PC-9 (cell line): ENCODE measurements at places on chromosomes 5 and 9. TPM values are rescaled to one million over a fixed set of nuclear protein-coding genes. Genes with fewer than 3 reads are reported as not detected.

PCDHB2 gene
- total RNA-seq = 2.8 and 4.0 TPM in 2 replicates

FOXD4L3 gene
- not detected in 2 replicates for total RNA-seq

GGTA1 gene
- not detected in 2 replicates for total RNA-seq

PCDHGA10 gene
- 0.13 and 0.15 TPM in 2 replicates for total RNA-seq

TRIM32 gene
- total RNA-seq = 40.5 TPM in 2 replicates

TCF7 gene
- 8.9 and 13.0 TPM in 2 replicates for total RNA-seq

- no peak overlapping the region for H3K27ac ChIP-seq
- no peaks in the 10 kb centered on the region for H3K36me3 ChIP-seq
- DNase-seq = no peak
- H3K27me3 ChIP-seq = 0 out of 2 replicates have a peak, but pooled peaks cover 2% of the 10 kb centered on the region
- H3K4me1 ChIP-seq = no peaks in the 10 kb centered on the region
Measured at GRCh38 chr5:150595466-150596031, 44.9 kb upstream of the SYNPO start.

- DNase-seq = no peak
- no peak overlapping the region for H3K27ac ChIP-seq
- H3K4me1 ChIP-seq = peaks cover 20% of the 10 kb centered on the region
Measured at GRCh38 chr9:88266416-88266815, 121.8 kb upstream of the SPIN1 start.

GRCh38 chr9:134743853-134744252 is 102.2 kb downstream of the COL5A1 start:
- H3K27me3 ChIP-seq = peaks cover 39% of the 10 kb centered on the region
- H3K4me1 ChIP-seq = no peaks in the 10 kb centered on the region
- H3K4me3 ChIP-seq = no peak overlapping the region
- DNase-seq = no peak

- peaks cover under 1% of the 10 kb centered on the region; the same call in 1 of the 2 replicates for H3K4me1 ChIP-seq
- no peak for DNase-seq
Measured at GRCh38 chr9:6634444-6634843, 11.1 kb downstream of the GLDC start.

GRCh38 chr9:80792726-80793125 is 896.6 kb downstream of the TLE1 start:
- no peaks in the 10 kb centered on the region for H3K36me3 ChIP-seq
- no peak overlapping the region for H3K4me3 ChIP-seq
- H3K27me3 ChIP-seq = no peaks in the 10 kb centered on the region
- DNase-seq = no peak
- no peaks in the 10 kb centered on the region for H3K4me1 ChIP-seq
- no peak overlapping the region for H3K27ac ChIP-seq

- no peak overlapping the region for H3K27ac ChIP-seq
- H3K4me1 ChIP-seq = no peaks in the 10 kb centered on the region
- no peak overlapping the region for H3K4me3 ChIP-seq
- no peak for DNase-seq
Measured at GRCh38 chr5:14062178-14062577, 81.0 kb upstream of the TRIO start.

DNA sequence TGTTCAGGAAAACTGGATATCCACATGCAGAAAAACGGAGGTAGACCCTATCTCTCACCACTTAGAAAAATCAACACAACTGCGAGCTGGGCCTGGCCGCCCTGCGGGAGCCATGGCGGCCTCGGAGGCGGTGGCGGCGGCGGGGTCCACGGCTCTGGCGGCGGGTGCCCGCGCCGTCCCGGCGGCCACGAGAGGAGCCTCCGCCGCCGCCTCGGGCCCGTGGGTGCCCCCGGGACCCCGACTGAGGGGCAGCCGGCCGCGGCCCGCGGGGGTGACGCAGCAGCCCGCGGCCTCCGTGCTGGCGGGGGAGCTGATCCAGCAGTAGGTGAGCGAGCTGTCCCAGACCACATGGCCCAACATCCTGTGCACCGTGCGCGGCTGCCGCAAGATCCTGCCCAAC is 25.3 kb downstream of the FANCC start:
- DNase-seq = no peak
- no peak overlapping the region for H3K27ac ChIP-seq
- H3K4me1 ChIP-seq = no peaks in the 10 kb centered on the region
- H3K27me3 ChIP-seq = no peaks in the 10 kb centered on the region

- no peak overlapping the region for H3K27ac ChIP-seq
- H3K36me3 ChIP-seq = no peaks in the 10 kb centered on the region
- no peaks in the 10 kb centered on the region for H3K4me1 ChIP-seq
- H3K27me3 ChIP-seq = peaks cover 99% of the 10 kb centered on the region
- no peak for DNase-seq
Measured at GRCh38 chr9:138068601-138069035, 191.0 kb downstream of the CACNA1B start.

DNA sequence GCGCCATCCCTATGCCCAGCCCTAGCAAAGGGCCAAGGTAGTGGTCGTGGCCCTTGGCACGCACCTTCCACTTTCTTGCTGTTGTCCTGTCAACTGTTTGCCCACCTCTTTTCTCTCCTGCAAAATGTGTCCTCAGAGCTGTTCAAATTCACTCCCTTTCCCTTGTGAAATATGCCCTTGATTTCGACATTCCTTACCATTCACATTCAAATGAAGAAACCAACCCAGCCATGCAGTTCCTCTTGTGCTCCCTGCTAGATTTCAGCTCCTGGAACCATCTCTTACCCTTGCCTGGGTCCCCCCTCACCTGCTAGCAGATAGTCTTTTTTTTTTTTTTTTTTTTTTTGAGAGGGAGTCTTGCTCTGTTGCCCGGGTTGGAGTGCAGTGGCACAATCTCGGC is 19.6 kb upstream of the HRH2 start:
- no peaks in the 10 kb centered on the region for H3K36me3 ChIP-seq
- no peak for DNase-seq
- H3K27me3 ChIP-seq = peaks cover 98% of the 10 kb centered on the region
- H3K4me1 ChIP-seq = no peaks in the 10 kb centered on the region

DNA sequence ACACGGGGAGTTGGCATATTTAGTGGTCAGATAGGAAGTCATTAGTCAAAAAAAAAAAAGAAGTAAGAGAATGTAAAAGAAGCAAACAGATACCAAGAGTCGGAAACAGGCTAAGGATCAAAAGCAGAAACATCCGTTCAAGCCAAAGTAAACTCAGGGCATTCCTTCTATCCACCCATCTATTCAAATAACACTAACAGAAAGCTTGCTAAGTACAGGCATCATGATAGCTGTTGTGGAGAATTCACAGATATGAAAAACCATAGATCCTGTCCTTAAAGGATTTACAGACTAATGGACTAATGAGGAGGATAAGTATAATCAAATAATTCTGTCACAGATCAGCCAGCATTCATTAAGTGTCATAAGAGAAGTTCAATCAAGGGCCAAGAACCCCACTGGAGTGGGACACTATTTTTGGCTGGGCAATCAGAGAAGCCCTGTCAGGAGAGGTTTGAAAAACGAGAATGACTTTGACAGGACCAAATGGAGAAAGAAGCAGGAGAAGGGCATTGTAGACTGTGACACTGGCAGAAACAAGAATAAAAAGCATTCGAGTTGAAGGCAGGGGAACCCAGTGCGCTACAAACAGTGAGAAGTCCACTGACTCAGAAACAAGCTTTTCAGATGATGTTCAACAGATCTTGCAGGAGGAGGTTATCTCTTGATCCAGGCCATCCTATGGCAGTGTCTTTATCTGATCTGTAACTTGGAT is 154.2 kb upstream of the TSLP start:
- H3K27ac ChIP-seq = no peak overlapping the region
- DNase-seq = no peak
- no peaks in the 10 kb centered on the region for H3K27me3 ChIP-seq
- no peaks in the 10 kb centered on the region for H3K36me3 ChIP-seq
- H3K4me3 ChIP-seq = no peak overlapping the region

DNA sequence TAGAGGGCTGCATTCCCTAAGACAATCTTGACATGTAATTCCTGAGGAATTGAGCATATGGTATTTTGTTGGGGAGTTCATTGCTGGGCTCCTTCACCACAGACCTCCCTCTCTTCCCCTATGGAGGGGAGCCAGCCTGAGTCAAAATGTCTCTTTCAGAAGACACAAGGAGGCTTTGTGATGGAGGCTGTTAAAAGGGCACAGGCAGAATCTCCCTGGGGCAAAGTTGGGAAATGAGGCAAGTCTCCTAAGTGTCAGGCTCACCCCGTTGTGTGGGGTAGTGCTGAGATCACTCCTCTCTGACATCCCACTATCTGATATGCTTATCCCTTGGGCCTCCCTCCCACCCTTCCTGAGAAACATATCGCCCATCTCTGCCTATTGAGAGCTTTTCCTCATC is 30.6 kb downstream of the GFRA3 start:
- no peak overlapping the region for H3K27ac ChIP-seq
- no peaks in the 10 kb centered on the region for H3K36me3 ChIP-seq
- peaks cover 47% of the 10 kb centered on the region for H3K27me3 ChIP-seq
- H3K4me3 ChIP-seq = no peak overlapping the region

GRCh38 chr5:35227720-35228119 is 2.6 kb downstream of the PRLR start:
- no peaks in the 10 kb centered on the region for H3K4me1 ChIP-seq
- H3K27me3 ChIP-seq = peaks cover 86% of the 10 kb centered on the region
- H3K27ac ChIP-seq = no peak overlapping the region
- H3K36me3 ChIP-seq = no peaks in the 10 kb centered on the region

GRCh38 chr5:147963948-147964693 is 57.8 kb upstream of the C5orf46 start:
- DNase-seq = no peak
- no peaks in the 10 kb centered on the region for H3K27me3 ChIP-seq
- no peak overlapping the region for H3K4me3 ChIP-seq
- no peaks in the 10 kb centered on the region for H3K36me3 ChIP-seq
- no peak overlapping the region for H3K27ac ChIP-seq
